ENCODE measurements at places on chromosomes 16 and 17.
A peak's percentile ranks its signal among the peaks of the same experiment; 100 is the strongest.

DNA sequence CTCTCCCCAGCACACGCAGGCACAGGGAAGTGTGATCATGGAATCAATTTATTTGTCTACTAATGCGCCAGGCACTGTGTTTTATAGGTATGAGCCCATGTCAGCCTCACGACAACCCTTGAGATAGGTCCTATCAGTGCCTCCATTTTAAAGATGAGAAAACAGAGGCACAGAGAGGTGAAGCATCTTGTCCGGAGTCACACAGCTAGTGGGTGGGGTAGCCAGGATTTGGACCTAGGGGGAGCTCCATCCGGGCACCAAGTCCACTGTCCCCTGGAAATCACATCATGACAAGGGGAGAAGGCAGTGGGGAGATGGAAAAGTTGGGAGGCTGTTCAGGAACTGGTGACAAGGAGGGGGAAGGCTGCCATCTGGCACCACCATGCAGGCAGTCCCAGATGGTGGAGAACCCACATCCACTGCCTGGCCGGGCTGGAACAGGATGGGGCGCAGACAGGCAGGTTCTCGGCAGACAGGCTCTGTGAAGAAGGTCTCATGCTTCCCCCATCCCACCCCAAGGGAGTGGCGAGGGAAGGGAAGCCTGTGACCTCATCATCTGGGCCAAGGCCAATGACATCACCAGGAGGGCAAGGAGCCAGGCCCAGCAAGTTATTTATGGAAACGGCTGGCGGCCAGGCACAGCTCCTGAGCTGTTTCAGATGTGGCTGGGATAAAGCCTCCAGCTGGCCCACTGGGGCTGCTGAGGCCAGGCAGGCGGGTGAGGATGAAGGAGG is 126.0 kb upstream of the SDK2 start:
- no peak for DNase-seq

GRCh38 chr17:28047806-28048205 is 5.3 kb downstream of the NLK start:
- no peak for DNase-seq

DNA sequence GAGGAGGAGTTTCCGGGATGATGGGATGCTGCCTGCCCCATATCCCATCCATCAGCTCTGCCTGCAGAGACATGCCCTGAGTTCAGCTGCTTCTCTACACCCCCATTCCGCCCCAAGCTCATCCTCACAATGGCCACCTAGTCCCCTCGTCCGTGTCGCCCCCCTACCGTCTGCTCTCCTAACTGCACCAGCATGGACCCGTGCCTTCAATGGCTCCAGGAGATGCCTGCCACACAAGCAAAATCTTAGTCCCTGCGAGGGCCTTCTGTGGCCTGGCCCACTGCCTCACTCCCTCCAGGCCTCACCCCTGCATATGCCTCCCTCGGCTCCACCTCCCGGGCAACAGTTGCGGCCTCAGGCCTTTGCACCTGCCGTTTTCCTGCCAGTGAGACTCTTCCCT is 1.8 kb upstream of the TELO2 start:
- DNase-seq, result no peak

GRCh38 chr16:84763629-84764028 is 56.2 kb upstream of the CRISPLD2 start:
- DNase-seq, result no peak

DNA sequence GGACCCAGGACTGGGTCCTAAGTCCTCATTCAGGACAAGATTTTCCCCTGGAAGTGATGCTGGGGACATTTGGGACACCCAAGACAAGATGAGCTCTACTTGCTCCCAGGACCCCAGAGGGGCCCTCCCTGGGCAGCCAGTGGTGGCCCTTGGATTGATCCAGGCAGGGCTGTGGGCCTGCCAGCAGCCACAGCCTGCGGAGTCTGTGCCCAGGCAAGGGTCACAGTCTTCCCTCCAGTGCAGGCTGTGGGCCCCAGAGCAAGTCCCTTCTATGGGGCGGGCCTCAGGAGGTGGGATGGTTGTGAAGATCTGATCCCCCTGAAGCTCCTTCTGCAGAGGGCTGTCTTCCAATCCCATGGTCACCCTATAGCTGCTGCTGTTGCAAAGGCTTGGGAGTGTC is 12.6 kb downstream of the CA7 start:
- DNase-seq, result no peak

GRCh38 chr16:56357765-56358322 is 67.5 kb downstream of the AMFR start:
- DNase-seq, result no peak

DNA sequence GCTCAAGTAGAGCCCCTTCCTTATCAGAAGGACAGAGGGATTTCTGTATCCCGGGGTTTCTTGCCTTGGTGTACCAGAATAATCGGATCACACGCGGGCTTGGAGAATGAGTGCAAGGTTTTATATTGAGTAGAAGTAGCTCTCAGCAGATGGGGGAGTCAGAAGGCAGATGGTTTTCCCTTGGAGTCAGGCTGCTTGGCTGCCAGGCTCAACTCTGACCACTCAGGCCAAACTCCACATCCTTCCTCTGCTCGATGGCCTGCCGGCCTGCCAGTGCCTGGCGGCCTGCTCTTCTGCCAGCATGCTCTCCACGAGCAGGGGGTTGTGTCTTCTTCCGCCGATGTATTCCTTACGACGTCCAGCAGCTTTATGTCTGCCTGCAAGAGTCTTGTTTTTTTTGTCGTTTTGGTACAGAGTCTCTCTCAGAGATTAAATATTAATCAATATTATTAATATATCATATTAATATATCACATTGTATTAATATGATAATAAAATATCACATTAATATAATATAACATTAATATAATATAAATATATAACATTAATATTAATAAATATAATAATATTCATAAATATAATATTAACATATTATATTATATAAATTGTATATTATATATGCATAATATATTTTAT is 229.2 kb upstream of the WSCD1 start:
- no peak for DNase-seq

- DNase-seq, result peak; percentile 31
Measured at GRCh38 chr16:30941600-30942425, 7.1 kb upstream of the ORAI3 start.

- no peak for DNase-seq
Measured at GRCh38 chr17:56635641-56636040, 42.1 kb downstream of the NOG start.

DNA sequence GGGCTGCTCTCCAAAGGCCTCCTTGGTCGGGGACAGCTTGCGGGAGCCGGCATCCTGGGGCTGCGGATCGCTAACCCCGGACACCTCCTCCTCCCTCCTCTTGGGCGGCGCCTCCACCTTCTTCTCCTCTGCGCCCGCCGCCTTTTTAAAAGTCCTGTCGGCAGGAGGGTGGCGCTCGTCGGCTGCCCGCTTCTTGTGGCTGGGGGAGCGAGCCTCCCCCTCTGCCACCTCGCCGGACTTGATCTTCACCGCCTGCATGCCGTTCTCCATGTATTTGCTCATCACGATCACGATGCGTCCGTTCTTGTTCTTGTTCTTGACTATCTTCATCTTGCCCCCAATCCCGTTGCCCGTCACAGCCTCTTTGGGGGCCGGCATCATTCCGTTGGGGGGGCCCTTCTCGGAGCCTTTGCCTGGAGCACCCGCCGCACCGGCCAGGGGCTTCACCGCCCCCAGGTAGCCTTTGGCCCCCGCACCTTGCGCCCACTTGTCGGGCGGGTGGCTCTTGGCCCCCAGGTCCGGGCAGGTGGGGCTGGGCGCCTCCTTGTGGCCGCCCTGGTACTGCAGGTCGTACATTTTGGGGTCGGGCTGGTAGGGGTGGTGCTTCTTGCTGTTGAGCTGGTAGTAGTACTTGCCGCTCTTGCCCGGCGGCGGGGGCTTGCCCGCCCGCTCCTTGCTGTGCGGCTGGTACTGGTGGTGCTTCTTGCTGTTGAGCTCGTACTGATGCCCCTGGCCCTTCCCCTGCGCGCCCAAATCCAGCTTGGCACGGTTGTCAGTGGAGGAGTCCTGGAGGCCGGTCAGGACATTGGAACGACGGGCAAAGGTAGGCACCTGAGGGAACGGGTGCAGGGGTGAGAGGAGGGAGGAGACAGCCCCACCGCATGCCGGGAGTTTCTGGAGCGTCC is 4.4 kb downstream of the CBX4 start:
- peak; percentile 32 for DNase-seq

GRCh38 chr16:3578610-3579551 is 1.7 kb upstream of the NLRC3 start:
- DNase-seq, result no peak

DNA sequence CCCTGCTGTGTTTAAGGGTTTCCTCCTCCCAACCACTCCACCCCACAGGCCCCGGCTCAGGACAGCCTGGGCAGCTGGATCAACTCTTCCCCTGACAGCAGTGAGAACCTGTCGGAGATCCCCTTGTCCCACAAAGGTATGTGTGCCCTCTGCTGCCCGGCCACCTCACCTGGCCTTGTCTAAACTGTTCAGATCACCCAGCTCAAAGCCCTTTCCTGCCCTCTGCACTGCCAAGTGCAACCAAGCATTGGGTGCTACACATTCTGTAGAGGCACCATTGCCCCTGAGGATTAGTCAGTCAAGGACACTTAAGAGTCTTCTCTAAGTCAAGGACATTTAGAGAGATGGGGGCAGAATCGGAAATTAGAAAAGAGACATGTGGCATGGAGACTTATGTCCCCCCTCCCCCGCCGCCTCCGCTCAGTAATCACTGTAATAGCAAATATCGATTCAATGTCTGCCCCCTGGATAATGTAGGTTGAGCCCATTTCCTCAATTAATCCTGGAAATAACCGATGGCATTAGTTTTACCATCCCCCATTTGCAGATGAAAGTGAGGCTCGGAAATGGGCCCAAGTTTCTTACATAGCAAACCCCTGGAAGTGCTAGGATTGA is 8.1 kb downstream of the BTBD17 start:
- no peak for DNase-seq

- no peak for DNase-seq
Measured at GRCh38 chr16:75575958-75576357, 9.8 kb downstream of the GABARAPL2 start.
